CD8-positive, alpha-beta memory T cell (primary cell): ENCODE measurements at places on chromosomes 6 and 20.

DNA sequence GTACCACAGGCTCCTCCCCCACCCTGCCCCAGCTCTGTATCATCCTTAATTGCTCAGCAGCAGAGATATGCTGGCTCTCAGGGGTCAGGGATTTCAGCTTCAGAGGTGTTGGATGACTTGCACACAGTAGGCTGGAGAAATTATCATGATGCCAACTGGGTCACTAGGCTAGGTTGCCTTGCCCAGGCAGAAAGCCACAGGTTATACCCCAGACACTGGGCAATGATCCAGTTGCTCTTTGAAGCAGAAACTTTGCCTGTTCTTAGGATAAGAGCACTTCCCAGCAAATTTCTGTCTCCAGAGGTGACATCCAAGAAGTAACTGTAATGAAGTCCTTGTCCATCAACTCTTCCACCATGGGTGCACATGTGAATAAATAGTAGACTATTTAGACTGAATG, 38.3 kb upstream of the SCML4 start:
- DNase-seq = no peak

- no peak for DNase-seq
These were observed 17.8 kb upstream of the HLA-DRB1 start for GRCh38 chr6:32607263-32607987.

- DNase-seq = no peak
These were observed 4.7 kb upstream of the SLC22A16 start for GRCh38 chr6:110481081-110481480.

DNA sequence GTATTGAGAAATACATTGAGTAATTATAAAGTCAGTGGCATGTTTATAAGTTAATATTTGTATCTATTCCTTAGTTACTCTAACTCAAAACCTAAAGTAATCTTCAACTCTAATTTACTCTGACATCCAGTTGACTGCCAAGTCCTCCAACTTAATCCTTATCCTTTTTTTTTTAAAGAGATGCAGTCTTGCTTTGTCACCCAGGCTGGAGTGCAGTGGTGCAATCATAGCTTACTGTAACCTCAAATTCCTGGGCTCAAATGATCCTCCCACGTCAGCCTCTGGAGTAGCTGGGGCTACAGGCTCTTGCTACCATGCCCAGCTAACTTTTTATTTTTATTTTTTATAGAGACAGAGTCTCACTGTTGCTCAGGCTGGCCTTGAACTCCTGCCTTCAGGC, 24.4 kb downstream of the PTPN1 start:
- no peak for DNase-seq

GRCh38 chr20:21653628-21654027, 51.8 kb upstream of the PAX1 start:
- no peak for DNase-seq

DNA sequence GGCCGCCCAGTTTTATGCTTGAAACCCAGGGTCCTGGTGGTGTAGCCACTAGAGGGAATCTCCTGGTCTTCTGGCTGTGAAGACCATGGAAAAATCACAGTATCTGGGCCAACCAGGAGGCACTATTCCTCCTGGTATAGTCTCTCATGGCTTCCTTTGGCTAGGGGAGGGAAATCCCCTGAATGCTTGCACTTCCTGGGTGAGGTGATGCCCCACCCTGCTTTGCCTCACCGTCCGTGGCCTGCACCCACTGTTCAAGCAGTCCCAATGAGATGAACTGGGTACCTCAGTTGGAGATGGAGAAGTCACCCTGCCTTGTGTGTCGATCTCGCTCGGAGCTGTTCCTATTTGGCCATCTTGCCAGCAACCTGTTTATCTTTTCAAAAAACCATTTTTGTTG, 10.1 kb upstream of the ZNF337 start:
- DNase-seq = no peak

- DNase-seq = no peak
These were observed 3.6 kb downstream of the NT5E start for GRCh38 chr6:85453490-85453889.

GRCh38 chr6:67606906-67607828, 1027.9 kb upstream of the ADGRB3 start:
- DNase-seq = no peak

DNA sequence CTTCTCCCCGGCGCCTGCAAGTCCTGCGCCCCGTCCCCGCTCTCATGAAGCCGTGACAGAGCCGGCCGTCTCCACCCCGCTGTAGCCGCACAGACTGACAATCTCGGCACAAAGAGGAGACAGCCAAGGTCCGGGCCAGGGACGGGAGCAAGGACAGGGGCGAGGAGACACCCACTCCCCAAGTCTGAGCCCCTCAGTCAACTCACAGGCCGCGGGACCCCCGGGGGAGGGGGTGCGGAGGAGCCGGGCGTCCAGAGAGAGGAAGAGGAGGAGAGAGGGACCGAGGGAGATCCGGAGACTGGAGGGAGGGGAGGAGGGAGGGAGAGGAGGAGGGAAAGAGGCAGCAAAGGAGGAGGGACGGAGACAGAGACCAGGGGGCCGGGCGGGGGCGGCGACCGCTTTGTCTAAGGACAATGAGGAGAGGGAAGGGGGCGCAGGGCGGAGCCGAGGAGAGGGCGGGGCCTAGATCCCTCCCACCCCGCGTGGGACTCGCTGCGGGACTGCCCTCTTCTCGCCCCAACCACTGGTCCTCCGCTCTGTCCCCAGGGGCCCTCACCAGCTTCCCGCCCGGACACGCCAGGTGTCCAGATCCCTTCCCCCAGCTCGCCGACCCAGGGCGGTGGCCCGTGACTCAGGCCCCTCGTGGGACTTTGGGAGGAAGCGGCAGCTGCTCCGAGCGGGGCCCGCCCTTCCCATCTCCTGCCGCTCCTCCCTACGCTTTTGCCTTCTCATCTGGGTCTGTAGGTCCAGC, 638 bp upstream of the PPP1R18 start:
- peak; percentile 82 for DNase-seq

- no peak for DNase-seq
These were observed 104.3 kb downstream of the SLC23A2 start for GRCh38 chr20:4896971-4897497.

DNA sequence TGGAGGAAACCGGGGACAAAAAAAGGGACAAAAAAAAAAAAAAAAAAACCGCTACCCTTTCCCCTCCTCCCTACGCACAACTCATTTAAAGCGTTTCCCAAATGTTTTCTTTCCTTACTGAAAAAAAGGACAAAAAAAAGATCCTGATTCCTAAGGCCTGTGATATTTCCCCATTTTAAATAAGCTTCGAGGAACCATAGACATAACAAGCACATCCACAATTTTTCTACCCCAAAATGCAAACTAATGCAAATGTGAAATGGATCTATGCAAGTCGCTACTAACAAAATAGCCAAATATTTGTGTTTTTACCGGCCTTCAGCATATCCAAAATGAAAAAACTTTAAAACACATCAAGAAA, 1.4 kb upstream of the ZNF217 start:
- no peak for DNase-seq

DNA sequence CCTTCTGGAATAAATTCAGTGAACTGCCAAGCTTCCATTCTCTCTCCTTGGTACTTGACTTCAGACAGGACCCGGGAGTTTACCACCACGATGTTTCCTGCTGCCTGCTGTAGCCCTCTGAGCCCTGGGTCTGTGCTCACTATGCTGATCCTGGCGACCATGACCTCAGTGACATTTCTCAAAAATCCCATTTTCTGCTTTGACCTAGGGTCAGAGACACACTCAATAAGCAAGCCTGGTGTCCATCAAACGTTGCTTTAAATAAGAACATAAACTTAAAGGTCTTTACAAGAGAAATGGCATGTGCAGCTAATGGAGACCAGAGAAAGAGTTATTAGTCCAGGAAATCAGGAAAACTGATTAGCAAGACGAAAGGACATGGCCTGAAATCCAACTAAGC, 509.7 kb upstream of the SULF2 start:
- DNase-seq = no peak

DNA sequence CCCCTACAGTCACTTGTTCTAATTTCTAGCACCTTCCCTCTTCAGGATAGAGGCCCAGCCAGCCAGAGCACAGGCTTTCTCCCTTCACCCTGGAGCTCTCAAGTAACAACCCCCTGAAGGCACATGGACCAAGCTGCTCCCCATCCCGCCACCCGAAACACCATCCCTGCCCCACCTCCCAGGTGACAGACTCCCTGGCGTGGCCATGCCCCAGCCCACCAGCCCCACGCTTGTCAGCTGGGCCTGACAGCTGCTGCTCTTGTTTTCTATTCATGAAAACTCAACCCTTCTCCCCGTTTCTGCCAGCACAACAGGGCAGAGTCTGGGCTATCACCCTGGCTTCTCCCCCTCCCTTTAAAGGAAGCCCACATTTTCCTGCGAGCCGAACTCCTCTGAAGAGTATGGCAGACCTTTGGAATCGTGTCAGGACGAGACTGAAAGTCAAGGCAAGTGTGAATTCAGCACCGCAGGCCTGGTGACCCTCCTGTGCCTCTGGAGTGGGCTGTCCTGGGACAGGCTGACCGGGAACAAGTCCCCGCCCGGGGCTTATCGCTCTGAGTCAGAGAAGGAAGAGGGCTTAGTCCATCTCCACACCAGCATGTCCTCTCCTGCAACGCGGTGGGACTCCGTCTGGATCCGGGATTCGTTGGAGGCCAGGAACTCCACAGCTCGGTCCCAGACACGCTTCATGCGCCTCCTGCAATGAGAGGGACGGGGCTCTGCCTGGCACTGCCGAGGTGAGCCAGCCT, 16.7 kb downstream of the LEMD2 start:
- DNase-seq = no peak

DNA sequence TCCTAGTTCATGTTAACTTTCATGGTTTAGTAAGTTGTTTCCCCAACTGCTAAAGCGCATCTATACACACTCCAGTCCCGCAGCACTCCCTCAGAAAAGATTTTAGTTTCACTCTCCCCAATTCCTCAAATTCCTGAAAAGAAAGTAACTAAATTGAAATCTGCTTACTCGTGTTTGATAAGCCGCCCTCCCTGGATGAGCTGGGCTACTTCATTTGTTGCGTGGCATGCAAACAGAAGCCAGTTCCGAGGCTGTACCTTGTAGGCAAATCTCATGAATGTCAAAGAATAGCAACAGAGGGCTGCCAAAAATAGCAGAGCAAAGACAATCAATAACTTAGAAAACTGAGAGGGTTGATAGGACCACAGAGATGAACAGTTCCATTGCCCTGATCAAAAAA, 16.9 kb downstream of the MPC1 start:
- no peak for DNase-seq

DNA sequence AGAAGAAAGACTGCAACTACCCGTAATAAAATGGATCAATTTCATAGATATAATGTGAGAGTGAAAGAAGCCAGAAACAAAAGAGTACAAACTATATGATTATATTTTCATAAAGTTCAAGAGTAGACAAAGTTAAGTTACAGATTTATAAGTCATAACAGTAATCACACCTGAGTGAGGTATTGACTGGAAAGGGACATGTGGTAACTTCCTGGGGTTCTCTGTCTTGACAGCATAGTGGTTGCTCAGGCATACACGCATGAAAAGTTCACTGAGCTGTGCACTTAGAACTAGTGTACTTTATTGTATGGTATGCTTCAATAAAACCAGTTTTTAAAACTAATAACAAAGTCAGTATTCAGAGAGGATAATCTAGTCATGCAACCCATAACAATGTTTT, 653.6 kb downstream of the EPM2A start:
- no peak for DNase-seq

DNA sequence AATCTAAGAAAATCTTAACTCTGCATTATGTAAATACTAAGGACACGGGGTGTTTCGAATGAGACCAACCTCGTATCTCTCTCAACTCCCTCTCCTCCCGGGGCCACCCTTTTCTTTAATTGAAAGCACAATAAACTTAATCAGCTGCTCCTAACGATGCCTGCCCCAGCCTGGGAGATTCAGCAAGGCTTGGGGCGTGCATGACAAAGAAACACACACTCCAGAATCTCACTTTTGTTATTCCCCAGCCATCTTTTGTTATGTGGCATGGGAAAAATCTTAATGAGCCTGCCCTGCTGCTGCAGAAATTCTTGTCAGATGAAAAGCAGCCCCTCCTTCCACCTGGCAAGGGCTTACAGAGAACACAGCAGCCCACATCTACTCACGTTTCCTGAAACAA, 117.4 kb downstream of the TTLL2 start:
- no peak for DNase-seq

DNA sequence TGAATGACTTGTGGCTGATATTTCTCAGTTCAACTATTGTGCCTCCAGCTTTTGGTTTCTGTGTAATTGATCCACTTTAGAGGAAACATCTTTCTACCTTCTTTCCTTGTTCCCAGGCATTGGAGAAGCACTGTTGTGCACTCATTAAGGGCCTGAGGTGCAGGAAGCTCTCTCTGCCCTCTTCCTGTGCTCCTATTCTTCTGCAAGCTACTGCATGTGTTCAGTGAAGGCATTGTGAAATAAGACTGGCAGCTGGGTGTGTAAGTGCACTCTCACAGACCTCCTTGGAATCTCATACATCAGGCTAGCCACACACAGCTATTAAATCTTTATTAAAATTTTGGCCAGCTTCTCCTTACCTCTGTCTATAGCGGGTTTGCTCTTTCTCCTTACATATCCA, 177.8 kb downstream of the OGFRL1 start:
- no peak for DNase-seq

DNA sequence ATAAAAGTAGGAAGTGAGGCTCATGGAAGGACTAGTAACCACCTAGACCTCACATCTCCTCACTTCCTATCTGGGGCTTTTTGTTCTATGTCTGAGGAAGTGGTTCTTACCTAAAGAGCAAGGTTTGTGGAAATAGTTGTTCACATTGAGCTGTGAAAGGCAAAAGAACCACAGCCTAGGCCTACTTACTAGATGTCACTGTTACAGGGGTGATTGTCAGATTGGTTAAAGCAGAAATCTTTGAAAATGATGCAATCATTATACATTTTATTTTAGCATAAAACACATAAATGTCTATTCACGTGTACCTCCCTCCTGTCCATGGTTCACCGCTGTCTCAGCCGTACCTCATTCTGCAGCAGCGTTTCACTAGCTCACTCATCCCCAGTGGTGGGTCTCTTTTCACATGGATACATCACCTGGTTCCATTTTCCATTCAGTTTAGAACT, 268.8 kb downstream of the TMEM242 start:
- DNase-seq = peak; percentile 11

DNA sequence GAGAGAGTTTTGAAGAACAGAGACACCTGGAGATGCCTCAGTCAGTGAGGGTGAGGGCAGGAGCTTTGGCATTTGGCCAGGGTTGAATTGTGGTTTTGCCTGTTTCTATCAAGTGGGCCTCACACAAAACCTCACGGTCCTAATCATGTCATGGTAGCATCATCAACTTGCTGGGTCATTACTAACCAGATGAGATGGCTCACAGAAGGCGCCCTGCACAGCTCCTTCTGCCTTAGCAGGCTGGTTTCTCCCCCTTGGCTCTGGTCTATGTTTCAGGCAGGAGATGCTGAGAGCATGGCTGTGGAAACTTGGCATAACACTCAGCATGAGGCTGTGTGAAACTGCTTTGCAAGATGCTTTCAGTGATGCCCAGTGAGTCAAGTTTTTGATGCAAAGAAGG, 99.3 kb downstream of the LRRC1 start:
- no peak for DNase-seq

GRCh38 chr6:24979176-24979575, 43.4 kb upstream of the RIPOR2 start:
- DNase-seq = no peak
